ENCODE measurements at places on chromosomes 2 and 18.

GRCh38 chr2:61853847-61854563 is at the start of gene FAM161A:
Gene FAM161A (minus strand): TSS chr2:61854060. CDS start chr2:61854041, 19 bp downstream.
- DNase-seq = peak; percentile 92

DNA sequence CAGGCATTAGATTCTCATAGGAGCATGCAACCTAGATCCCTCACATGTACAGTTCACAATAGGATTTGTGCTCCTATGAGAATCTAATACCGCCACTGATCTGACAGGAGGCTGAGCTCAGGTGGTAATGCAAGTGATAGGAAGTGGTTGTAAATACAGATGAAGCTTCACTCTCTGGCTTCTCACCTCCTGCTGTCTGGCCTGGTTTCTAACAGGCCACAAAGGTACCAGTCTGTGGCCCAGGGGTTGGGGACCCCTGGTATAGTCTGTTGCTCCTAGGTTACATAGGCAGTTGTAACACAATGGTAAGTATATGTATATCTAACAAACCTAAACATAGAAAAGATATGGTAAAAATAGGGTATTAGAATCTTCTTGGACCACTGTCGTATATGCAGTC is 81.8 kb downstream of the EML4 start:
- no peak for DNase-seq

DNA sequence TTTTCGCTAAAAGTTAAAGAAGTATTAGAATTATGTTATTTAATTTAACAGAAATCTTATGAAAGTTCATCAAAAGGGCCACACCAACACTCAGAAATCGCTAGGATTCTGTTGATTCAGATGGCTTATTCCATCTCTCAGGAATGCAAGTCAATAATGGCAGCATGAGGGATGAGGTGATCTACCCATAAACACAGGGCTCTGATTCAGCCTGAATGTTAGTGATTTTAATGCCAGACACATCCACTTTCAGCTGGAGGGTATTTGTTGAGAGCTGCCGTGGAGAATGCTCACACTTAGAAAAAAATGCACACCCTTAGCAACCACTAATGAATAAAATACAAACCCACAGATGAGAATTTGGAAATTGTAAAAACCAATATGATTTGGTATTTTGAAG is 173.3 kb upstream of the ERBB4 start:
- DNase-seq = no peak

GRCh38 chr2:119756837-119757236 is 2.9 kb upstream of the PTPN4 start:
- no peak for DNase-seq

DNA sequence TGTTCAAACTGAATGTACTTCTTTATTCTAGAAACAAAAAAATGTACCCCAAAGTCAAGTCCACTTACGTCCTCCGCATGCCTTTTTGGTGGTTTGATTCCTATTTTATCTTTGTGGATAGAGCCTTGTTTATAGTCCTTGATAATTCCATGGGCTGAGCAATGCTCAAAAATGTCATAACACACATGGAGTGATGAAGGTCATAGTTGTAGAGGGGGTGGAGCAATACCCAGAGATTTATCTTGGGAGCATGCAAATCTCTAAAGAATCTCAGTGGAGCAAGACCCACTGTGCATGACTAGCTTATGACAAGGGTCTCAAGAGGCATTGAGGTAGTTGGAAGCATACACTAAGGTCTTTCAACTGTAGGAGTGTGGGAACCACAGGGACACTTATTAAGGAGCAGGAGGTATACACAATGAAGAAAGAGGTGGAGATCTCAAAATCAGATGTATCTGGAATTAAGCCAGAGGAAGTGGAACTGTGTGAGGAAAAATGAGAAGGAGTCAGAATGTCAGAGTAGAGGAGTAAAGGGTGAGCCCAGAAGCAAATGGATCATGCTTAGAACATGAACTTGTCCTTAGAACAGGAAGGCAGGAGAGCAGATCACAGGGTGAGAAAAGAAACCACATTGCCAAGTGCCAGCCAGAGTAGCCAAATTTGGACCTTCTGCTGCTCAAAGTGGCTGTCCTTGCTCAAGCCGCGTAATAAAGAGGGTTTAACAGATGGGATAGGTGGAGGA is 68.1 kb upstream of the STK39 start:
- DNase-seq = no peak

DNA sequence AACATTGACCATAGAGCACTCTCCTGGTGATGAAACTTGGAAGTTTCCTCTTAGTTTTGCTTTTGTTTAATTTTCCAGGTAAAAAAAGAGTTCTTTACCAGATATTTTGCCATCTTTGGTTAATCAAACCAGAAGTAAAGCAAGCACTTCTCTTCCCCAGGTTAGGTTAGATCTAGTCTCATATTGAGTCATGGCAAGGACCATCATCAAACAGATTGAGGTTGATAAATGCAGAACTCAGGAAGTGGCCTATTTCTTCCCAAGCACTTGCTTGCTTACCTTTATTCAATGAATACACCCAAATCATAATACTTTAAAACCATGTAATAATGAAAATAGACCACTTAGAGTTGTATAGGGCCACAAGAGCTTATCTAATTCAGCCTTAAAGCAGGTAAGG is 23.4 kb downstream of the DNAH6 start:
- no peak for DNase-seq

DNA sequence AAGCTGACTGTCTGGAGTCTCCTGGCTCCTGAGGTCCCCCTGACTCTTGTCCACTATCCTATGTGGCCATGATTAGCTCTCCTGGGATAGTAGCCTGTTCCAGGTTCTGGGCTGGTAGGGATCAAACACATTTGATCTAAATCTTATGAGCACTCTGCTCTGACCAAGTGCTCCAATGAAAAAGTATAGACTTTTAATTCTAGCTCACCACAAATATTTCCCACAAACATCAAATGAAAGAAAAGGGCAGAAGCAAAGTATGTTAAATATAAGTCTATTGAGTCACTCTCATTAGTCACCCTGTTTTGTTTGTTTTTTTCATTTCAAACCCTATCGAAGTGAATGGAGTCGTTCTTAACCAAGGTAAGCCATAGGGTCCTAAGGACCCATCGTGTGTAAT is 39.7 kb upstream of the NEDD4L start:
- DNase-seq = no peak

- no peak for DNase-seq
Measured at GRCh38 chr2:116804901-116805300, 1009.6 kb upstream of the DDX18 start.

- peak; percentile 42 for DNase-seq
Measured at GRCh38 chr2:145687442-145688134, 1167.7 kb upstream of the ZEB2 start.

DNA sequence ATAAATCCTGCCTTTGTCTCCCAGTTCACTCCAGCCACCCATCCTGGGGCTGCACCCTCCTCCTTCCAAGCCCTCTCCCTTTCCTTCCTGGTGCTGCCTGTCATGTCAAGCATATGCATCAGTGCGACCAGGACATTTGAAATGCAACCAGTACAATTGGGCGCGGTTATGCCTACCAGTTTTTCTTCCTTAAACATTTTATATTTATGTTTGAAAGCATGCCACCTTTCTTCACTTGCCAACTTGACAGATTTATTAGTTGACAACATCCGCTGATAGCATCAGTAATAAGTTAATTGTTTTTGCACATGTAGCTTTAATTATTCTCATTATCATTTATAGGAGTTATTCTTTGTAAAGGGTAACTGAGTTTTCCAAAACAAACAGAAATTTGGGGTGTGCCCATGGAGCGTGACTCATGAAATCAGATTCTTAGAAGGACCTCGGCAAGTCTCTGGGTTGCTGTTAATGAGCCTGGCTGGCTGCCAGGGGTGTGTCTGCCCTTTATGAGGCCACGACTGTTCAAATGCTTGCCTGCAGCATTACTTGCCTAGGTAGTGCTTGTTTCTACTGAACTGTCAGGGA is 32.8 kb upstream of the IL1B start:
- peak; percentile 92 for DNase-seq

- DNase-seq = no peak
Measured at GRCh38 chr2:148167855-148168254, 147.0 kb downstream of the MBD5 start.

DNA sequence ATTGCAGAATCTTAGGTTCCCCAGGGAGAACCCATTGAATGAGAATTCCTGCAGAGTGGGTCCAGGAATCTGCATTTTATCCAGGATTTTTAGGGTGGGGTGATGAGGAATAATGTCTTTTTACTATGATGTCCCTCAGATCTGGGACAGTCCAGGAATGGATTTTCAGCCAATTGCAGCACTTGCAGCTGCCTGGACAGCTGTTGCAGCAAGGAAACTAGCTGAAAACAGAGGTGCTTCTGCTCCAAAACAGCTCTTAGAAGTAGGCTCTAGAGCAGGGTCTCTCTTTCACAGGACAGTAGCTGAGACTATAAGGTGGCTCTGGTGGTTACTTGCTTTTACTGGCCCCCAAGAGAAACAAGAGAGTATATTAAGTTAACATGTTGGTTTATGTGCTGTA is 9.1 kb downstream of the GLI2 start:
- DNase-seq = no peak

DNA sequence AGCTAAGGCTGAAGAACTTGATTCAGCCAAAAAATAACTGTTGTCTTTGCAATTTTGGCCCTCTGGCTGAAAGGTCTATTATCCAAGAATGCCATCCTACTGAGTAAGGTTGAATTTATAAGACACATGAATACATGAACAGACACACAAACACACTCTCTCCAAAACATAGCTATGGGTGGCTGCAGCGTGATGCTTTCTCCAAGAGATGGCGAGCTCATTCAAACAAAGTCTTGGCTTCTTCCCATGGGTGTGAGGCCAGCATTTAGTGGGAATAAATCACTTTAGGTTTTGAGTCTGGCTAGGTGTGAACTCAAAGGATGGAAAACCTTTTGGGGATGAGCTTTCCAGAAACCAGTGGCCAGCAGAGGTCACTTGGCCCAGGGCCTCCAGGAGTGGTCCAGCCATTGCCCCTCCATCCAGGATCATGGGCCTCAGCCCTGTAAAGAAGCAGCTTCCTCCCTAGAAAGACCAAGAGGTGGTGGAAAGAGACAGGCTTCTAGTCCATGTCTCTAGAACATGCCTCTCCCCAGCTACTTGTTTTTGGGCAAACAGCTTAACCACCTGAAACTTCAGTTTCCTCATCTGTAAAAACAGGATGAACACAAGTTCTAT is 11.0 kb upstream of the OSR1 start:
- DNase-seq = peak; percentile 4

DNA sequence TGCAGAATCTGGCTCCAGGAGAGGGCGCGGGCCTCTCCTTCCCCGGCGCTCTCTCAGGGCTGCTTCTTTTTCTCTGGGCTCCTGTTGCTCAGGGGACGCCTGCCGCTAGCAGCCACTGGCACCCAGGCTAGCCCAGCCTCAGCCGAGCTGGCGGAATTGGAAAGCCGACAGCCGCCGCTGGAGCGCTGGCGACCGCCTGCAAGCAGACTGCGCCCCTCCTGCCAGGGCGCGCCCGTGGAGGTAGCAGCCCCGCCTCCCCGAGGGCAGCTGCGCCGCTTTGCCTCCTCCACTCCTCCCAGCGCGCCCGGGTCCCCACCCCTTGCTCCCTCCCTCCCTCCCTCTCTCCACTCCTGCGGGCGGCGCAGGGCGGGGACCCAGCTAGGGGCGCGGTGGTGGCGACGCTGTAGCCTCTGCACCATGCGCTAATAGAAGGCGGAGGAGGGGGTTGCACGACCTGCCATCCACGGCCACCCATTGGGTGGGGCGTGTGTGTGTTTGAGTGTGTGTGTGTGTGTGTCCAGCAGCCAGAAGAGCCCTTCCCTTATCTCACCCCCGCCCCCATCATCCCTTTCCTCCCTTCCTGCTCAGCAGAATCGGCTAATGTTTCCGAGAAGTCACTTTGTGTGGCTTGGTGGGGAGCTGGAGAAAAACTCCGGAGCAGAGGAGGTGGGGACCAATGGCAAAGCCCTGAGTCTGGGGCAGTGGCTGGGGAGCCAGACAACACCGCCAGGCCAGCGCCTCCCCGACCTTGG is at the start of gene SCN9A:
SCN9A (minus strand) TSS at position 209 of the 752 bp plus-strand sequence. CDS start 64,188 bp downstream, outside the sequence.
- peak; percentile 97 for DNase-seq

DNA sequence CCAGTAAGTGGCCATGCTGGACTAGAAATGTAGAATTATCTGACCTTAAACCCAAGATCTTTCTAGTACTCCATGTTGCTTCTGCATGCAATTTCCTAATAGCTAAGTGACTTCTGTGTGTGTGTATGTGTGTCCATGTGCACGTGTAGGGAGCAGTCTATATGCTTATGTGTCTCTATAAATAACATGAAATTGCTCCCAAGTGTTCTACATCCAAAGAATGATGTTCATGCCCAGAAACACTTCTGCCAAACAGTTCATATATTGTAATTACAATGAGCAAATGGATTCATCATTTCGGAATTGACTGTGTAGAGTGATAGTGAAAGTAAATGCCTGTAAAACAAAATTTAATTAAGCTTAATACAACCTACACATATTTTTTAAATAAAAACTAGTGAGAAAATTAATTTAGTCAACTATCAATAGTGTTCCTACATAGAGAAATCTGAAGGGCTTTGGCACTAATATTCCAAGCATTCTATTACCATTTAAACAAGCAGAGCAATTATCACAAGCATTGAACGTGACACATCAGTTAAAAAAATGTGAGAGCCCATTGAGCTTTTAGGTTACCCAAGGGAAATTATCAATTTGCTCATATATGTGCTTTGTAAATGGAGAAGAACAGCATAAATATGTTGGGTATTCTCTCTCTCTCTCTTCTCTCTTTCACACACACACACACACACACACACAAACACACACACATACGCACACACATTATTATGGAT is 1067.4 kb downstream of the CNTNAP5 start:
- no peak for DNase-seq

DNA sequence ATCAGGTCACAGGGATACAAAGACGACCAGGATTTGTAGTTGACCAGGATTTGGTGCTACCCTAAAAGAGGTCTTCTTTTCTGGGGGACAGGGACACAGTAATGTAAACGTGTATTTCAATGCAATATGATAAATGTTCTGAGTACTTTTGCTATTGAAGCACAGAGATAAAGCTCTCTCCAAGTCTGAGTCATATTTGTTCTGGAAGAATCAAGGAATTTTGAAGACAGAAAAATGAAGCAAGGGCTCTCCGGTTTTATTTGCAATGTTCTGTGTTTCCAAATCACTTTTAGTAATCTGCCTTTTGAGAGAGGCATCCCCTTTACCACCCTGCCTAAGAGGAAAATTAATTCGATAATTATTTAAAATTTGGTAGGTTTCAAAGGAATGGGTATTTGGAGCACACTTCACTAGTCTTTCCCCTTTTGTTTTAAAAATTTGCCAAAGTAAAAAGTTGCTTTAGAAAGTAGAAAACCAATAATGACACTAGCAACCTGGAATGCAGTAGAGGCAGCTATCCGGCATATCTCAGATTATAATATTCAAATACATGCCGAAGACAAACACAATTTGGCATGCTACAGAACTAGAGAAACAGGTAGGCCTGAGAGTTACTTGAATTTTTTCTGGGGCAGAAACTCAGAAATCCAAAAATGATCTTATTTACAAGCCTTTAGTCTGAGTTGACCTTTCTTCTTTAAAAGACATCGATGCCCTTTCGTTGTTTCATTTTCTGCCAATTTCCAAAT is 82.7 kb downstream of the MREG start:
- DNase-seq = no peak

GRCh38 chr2:5946225-5947115 is 254.3 kb downstream of the SOX11 start:
- DNase-seq = no peak

- no peak for DNase-seq
Measured at GRCh38 chr2:206064077-206064476, 21.9 kb downstream of the INO80D start.

GRCh38 chr2:199875400-199875799 is 24.4 kb upstream of the FTCDNL1 start:
- no peak for DNase-seq
